ENCODE measurements at places on chromosomes 2 and 18.
A peak's percentile ranks its signal among the peaks of the same experiment; 100 is the strongest.

DNA sequence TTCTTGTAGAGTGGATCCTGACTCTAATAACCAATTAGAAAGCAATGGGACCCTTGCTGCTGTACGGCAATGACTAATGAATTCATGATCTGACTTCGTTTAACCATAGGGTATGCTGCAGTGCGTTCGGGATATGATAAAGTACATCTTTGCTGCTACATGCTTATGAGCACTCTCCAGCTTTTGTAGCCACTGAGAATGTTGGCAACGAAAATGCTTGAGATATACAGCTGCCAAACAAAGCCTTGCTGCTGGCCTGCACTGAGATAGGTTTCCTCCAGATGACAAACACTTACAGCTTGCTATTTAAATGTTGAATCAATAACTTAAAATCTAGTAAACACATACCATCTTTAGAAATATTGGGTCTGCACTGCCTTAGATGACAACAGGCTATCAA is 372.4 kb upstream of the SLC8A1 start:
- peak; percentile 11 for DNase-seq

- DNase-seq = no peak
Observed at GRCh38 chr2:233690444-233690843, 2.2 kb upstream of the UGT1A6 start.

- DNase-seq = peak; percentile 34
Observed at GRCh38 chr2:136582628-136583205, 182.6 kb upstream of the THSD7B start.

- DNase-seq = no peak
Observed at GRCh38 chr18:35236571-35237363, 4.1 kb upstream of the ZNF397 start.

DNA sequence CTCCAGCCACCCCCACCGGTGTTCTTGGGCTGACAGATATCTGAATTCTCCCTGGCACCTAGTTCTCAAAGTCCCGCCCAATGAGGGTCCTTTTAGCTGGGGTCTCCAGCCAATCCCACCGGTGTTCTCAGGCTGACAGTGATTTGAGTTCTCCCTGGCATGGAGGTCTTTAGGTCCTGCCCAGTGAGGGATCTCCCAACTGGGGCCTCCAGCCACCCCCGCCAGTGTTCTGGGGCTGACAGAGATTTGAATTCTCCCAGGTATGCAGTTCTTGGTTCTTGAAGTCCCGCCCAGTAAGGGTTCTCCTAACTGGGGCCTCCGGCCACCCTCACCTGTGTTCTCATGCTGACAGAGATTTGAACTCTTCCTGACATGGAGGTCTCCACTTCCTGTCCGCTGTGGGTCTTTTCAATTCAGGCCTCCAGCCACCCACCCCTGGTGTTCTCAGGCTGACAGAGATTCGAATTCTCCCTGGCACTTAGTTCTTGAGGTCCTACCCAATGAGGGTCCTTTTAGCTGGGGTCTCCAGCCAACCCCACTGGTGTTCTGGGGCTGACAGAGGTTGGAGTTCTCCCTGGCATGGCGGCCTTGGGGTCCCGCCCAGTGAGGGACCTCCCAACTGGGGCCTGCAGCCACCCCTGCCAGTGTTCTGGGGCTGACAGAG is 154.6 kb downstream of the ANKRD36 start:
- no peak for DNase-seq

GRCh38 chr2:54575379-54575888 is 119.3 kb downstream of the SPTBN1 start:
- DNase-seq = no peak

- no peak for DNase-seq
Observed at GRCh38 chr2:13660231-13660630, 943.5 kb downstream of the TRIB2 start.

Data from right hindlimb (tissue), 1 donor.